Esophagus squamous epithelium (tissue), 5 donors: ENCODE measurements at places on chromosomes 1 and 21. TPM values are rescaled to one million over a fixed set of nuclear protein-coding genes. Genes with fewer than 3 reads are reported as not detected.

RPE65 gene
- total RNA-seq, result not detected

PCSK9 gene
- 21.4 TPM for total RNA-seq

DNA sequence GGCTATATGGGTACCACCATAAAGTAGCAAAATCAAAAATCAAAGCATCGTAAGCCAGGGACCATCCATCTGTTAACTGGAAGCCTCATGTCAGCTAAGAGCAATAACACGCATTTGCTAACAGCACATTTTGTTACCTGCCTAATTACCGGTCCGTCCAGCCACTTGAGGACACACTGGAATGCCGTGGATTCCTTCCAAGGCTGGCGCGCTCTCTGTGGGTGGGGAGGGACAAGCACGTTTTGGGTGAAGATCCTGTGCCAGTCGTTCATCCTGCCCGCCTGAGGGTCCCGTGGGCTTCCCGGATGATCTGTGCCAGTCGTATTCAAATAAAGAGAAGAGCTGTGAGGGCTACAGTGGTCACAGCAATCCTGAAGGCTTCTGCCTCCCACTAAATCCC lies 6.2 kb downstream of the NPHP4 start:
- H3K4me1 ChIP-seq, result peaks cover 5% of the 10 kb centered on the region
- H3K4me3 ChIP-seq, result no peak overlapping the region
- no peaks in the 10 kb centered on the region for H3K36me3 ChIP-seq
- no peaks in the 10 kb centered on the region for H3K27me3 ChIP-seq
- no peak for DNase-seq

- H3K4me3 ChIP-seq, result no peak overlapping the region
- DNase-seq, result no peak
- no peaks in the 10 kb centered on the region for H3K27me3 ChIP-seq
- no peaks in the 10 kb centered on the region for H3K36me3 ChIP-seq
These were observed 195.4 kb upstream of the FGGY start for GRCh38 chr1:59101518-59101917.

- no peaks in the 10 kb centered on the region for H3K36me3 ChIP-seq
- no peak overlapping the region for H3K27ac ChIP-seq
- H3K4me3 ChIP-seq, result no peak overlapping the region
- H3K27me3 ChIP-seq, result no peaks in the 10 kb centered on the region
- no peaks in the 10 kb centered on the region for H3K4me1 ChIP-seq
These were observed 361.7 kb upstream of the SNX7 start for GRCh38 chr1:98299861-98300260.

- no peak for DNase-seq
- peaks cover 6% of the 10 kb centered on the region for H3K36me3 ChIP-seq
- no peak overlapping the region for H3K4me3 ChIP-seq
- peak overlapping the region; percentile 75 for H3K27ac ChIP-seq
- H3K4me1 ChIP-seq, result peaks cover 8% of the 10 kb centered on the region
These were observed 131.2 kb downstream of the SLC45A1 start for GRCh38 chr1:8448911-8449661.

OR2T11 gene
- total RNA-seq, result not detected

- DNase-seq, result no peak
- H3K27ac ChIP-seq, result no peak overlapping the region
- H3K36me3 ChIP-seq, result peaks cover 26% of the 10 kb centered on the region
- H3K4me3 ChIP-seq, result no peak overlapping the region
- H3K4me1 ChIP-seq, result peaks cover 42% of the 10 kb centered on the region
- H3K27me3 ChIP-seq, result no peaks in the 10 kb centered on the region
These were observed 8.1 kb downstream of the ADPRS start for GRCh38 chr1:36096500-36097432.

C2CD4D gene
- 0.38 TPM for total RNA-seq

DNA sequence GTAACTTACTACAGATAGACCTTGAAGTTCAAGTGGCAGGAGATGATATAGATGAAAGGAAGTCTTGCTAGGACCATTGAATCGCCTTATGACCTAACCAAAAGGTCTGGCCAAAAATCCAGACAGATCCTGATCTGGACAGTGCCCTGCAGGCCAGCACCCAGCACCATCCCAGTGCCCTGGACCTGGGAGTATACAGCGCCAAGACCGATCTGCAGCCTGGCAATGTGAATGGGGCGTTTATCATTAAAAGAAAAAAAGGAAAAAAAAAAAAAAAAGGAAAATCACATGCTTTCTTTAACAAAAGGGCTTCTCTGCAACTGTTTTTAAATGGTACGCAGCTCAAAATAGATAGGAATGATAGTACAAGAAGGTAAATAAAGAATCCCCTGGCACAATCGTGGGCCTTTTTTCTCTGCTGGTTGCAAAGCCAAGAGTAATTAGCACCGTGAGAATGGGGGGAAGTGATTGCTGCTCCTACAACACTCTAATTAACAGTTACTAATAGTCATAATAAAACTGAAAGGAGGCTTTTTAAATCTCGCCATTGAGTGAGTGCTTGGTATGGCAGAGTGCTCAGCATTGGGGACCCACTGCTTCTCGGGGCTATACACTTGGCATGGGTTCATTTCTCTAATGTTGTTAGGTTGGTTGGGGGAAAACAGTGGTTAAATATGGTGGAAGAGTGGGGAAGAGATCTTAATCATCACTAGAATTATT lies 146.7 kb downstream of the KAZN start:
- no peaks in the 10 kb centered on the region for H3K36me3 ChIP-seq
- H3K27ac ChIP-seq, result no peak overlapping the region
- H3K4me1 ChIP-seq, result peaks cover 26% of the 10 kb centered on the region
- H3K27me3 ChIP-seq, result no peaks in the 10 kb centered on the region
- no peak overlapping the region for H3K4me3 ChIP-seq

DNA sequence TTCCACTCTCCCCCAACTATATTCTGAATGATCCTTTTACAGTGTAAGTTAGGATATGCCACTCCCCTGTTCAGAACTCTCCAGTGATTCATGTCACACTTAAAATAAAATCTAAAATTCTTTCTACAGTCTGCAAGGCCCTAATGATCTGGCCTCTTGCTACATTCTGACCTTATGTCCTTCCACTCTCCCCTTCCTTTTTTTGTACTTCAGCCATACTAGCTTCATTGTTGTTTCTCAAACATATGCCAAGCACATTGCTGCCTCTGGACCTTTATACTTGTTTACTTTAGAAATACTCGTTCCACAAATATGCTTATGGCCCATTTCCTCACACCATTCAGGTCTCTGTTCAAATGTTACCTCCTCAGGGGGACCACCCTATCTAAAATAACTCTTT lies 14.8 kb upstream of the PSMA5 start:
- H3K27ac ChIP-seq, result no peak overlapping the region
- H3K27me3 ChIP-seq, result no peaks in the 10 kb centered on the region
- H3K36me3 ChIP-seq, result no peaks in the 10 kb centered on the region
- H3K4me3 ChIP-seq, result no peak overlapping the region

CSF3R gene
- 0.42 TPM for total RNA-seq
